ENCODE measurements at places on chromosomes 7 and 10.

GRCh38 chr10:130553826-130554225 lies 417.6 kb downstream of the GLRX3 start:
- H3K36me3 ChIP-seq = no peaks in the 10 kb centered on the region
- no peak overlapping the region for H3K4me3 ChIP-seq
- no peak for DNase-seq
- no peaks in the 10 kb centered on the region for H3K27me3 ChIP-seq

GRCh38 chr7:78510580-78511188 lies 712.1 kb downstream of the PHTF2 start:
- peak; percentile 30 for DNase-seq
- H3K27me3 ChIP-seq = no peaks in the 10 kb centered on the region

- no peak overlapping the region for H3K27ac ChIP-seq
- no peaks in the 10 kb centered on the region for H3K36me3 ChIP-seq
- no peak for DNase-seq
- no peak overlapping the region for H3K4me3 ChIP-seq
- H3K27me3 ChIP-seq = no peaks in the 10 kb centered on the region
These were observed 275.9 kb downstream of the EXOC4 start for GRCh38 chr7:133528796-133529195.

- no peaks in the 10 kb centered on the region for H3K36me3 ChIP-seq
- H3K27me3 ChIP-seq = no peaks in the 10 kb centered on the region
- DNase-seq = no peak
- no peaks in the 10 kb centered on the region for H3K4me1 ChIP-seq
These were observed 66.3 kb upstream of the NPVF start for GRCh38 chr7:25294624-25295023.

DNA sequence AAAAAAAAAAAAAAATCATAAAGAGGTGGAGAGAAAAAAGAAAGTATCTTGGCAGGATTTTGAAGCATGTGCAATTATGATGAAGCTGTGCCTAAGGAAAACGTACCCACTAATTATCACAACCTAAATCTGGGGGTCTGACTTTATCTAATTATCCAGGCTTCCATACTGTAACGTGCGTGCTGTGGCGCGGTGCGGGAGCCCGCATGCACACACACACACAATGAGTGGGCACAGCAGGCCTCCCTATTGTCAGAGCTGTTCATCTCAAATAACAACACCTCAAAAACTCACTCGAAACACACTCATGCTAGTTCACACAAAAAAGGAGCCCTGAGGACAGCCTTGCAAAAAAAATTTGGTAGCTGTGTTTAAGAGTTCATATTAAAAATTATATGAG lies 31.9 kb downstream of the BEND7 start:
- no peak overlapping the region for H3K27ac ChIP-seq
- no peaks in the 10 kb centered on the region for H3K4me1 ChIP-seq
- no peak for DNase-seq
- H3K4me3 ChIP-seq = no peak overlapping the region

GRCh38 chr7:155526225-155526624 lies 20.1 kb downstream of the CNPY1 start:
- H3K27me3 ChIP-seq = peaks cover 9% of the 10 kb centered on the region
- no peaks in the 10 kb centered on the region for H3K36me3 ChIP-seq
- H3K4me3 ChIP-seq = no peak overlapping the region
- no peak overlapping the region for H3K27ac ChIP-seq

GRCh38 chr7:76358011-76358480 lies 745 bp downstream of the YWHAG start:
- peaks cover 16% of the 10 kb centered on the region for H3K4me1 ChIP-seq
- peak overlapping the region; percentile 95 for H3K4me3 ChIP-seq
- H3K27ac ChIP-seq = peak overlapping the region; percentile 99
- no peak for DNase-seq
- H3K36me3 ChIP-seq = peaks cover 16% of the 10 kb centered on the region
- H3K27me3 ChIP-seq = no peaks in the 10 kb centered on the region

- no peak overlapping the region for H3K4me3 ChIP-seq
- H3K36me3 ChIP-seq = peaks cover 20% of the 10 kb centered on the region
- H3K4me1 ChIP-seq = peaks cover 24% of the 10 kb centered on the region
These were observed 111.0 kb downstream of the CDK6 start for GRCh38 chr7:92725161-92725925.

GRCh38 chr7:30436518-30436917 lies 42.1 kb downstream of the NOD1 start:
- no peak for DNase-seq
- H3K27me3 ChIP-seq = no peaks in the 10 kb centered on the region
- H3K4me3 ChIP-seq = no peak overlapping the region
- peaks cover 9% of the 10 kb centered on the region for H3K36me3 ChIP-seq
- H3K4me1 ChIP-seq = no peaks in the 10 kb centered on the region
